Immature natural killer cell (primary cell): ENCODE measurements at places on chromosomes 4 and X.

- DNase-seq = no peak
Observed at GRCh38 chr4:9735515-9735914, 45.9 kb upstream of the DRD5 start.

DNA sequence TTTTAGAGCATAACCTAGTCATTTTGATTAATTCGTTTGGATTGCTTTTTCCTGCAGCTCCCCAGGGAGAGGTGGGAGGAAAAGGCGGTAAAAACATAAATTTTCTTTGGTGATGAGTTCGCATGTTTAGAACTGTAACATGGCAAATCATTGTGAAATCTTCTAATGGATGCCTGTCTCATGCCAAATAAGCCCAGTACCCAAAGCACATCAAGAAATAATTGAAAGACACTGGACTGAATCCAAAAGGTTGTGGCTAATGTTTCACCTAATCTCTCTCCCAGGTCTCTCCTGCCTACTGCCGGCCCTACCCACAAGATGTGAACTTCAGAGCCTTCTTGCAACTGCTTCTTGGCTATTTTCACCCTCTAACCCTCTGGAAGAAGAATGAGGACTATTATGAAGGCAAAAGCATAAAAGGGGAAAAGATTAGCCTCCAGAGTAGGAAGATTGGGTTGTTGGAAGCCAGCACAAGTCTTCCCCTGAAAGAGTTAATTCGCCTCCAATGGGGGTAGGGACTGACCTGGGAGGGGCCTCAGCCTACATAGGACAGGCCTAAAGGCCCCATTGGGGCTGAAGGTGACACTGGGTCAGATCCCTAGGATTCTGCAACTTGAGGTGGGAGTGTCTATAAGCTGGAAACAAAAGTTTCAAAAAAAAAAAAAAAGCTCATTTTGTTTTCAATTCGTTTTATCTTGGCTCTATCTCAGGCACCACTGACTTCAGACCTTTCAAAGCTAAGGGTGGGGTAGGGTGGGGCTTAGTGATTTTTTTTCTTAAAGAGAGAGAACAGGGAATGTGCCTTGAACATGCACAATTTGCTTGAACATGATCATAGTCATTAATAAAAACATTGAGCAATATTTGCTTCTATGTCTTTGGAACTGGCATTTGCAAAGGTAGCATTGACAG is 278.6 kb upstream of the KLF3 start:
- no peak for DNase-seq

DNA sequence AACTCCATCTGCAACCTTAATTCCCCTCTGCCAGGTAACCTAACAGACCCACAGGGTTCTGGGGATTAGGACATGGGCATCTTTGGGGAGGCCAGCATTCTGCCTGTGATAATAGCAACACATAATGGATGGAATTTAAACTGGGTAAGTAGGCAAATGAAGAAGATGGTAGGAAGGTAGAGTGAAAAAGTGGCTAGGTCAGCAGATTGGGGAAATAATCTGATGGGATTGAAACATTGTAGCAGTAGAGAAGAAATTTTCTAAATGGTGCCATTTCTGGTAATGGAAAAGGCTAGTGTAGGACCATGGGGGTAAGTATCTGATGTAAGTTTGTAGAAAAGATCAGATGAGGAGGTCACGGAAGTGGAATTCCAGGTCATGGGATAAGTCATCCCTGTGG is 3.0 kb upstream of the CT47C1 start:
- DNase-seq = no peak

DNA sequence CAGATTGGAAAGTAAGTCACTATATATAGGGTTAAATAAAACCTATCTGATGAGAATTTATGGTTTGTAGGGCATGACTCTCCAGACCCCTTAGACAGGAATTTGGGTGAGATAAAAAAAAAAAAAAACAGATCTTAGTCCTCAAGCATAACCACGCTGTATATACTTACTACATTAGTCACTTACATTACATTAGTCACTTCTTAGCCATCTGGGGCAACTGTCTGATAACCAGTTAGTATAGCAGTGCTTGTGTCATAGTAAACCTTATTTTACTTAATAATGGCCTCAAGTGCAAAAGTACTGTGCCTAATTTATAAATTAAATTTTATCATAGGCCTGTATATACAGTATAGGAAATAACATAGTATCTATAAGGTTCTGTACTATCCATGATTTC is 60.2 kb upstream of the RPS6KA6 start:
- no peak for DNase-seq

DNA sequence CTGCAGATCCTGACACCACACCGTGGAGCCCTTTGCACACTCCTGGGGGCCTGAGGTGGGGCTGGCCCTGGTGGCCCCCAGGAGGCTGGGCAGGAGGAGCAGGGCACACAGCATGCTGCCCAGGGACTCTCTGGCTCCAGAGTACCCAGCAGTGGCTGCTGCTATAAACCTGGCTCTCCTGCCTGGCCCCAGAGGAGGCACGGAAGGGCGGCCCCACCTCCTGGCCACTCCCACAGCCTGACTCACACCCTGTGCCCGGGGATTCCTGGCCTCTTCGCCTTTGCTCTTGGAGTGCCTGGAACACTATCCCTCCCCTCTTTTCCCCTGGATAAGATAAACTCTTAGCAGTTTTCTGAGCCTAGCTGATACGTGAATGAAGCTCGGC is at the start of gene PSAPL1:
Gene PSAPL1, minus strand, starts transcription at position 165 of the 385 bp plus-strand sequence. Its CDS starts 51 bp downstream, at position 114.
- no peak for DNase-seq

- no peak for DNase-seq
Observed at GRCh38 chr4:138405934-138406567, 163.9 kb upstream of the SLC7A11 start.

- no peak for DNase-seq
Observed at GRCh38 chrX:152632445-152633097, 5.1 kb upstream of the GABRQ start.

DNA sequence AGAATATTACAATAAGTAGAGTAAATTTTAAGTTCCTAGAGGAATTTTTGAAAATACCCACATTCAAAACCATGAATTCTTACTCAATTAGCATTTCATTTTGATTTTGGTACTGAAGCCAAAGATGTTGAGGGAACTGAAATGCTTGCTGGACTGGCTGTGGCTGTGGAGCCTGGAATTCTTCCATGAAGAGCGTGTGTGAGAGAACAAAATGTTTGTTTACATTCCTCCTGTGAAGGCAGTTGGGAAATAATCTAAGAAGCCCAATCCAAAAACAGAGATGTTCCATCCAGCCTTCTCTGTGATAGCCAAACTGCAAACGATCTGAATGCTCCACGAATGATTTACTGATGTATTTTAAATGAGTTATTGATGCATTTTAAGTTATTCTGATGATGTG is 3.8 kb upstream of the ADH1B start:
- DNase-seq = no peak

DNA sequence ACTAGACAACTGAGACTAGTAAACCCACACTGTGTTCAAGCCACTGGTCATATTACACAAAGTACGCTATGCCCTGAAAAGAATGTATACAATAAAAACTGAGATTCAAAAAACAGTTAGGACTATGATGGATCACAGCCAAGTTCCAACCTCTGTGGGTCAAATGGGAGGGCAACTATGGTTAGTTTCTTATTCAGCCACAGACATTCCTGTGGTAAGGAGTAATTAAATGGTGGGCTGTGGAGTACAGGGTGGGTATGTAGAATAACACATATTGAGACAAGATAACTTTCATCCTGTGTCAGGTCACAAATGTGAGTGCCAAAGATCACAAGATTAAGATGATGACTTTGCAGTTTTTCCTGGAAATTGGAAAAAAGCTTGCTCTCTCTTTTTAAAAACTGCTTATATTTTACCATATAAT is 167.2 kb downstream of the NPNT start:
- no peak for DNase-seq

GRCh38 chr4:167955006-167955405 is 137.3 kb upstream of the ANXA10 start:
- no peak for DNase-seq

GRCh38 chr4:154107337-154107736 is 318.5 kb upstream of the SFRP2 start:
- no peak for DNase-seq

DNA sequence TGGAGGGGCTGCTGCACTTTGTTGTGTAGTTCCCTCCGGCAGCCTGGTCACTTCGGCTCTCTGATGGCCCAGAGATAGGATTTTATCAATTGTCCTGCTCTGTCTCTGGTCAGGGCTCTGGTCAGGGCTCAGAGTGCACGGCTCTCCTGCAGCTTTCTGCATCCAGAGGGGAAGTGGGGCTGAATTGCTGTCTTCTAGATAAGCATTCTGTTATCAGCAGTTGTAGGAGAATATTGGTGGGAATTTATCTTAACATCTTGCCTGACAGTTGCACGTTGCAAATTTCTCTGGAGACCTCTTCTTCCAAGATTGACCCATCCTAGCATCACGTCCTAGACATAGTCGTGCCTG is 62.8 kb downstream of the FAM193A start:
- no peak for DNase-seq

DNA sequence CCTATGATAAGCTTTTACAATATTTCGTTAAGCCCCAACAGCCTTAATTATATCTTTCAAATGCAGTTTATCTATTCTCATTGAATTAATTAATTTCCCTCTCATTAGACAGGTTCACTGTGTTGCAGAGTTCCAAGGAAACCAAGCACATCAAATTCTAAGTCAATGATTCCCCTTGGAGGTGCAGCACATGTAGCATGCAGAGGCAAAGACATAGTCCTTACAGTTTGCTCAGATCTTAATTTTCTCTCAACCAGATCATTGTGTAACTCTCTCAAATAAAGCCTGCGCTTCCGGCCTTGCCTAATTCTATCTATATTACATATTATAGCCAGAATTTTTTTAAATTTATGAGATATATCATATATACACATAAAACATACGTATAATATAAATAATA is 205.4 kb downstream of the GRIA2 start:
- DNase-seq = no peak

GRCh38 chrX:10578527-10578926 is 41.9 kb downstream of the MID1 start:
- no peak for DNase-seq

GRCh38 chrX:24426340-24426913 is 38.7 kb upstream of the PDK3 start:
- peak; percentile 28 for DNase-seq

- no peak for DNase-seq
Observed at GRCh38 chr4:13108096-13108495, 376.0 kb downstream of the RAB28 start.

DNA sequence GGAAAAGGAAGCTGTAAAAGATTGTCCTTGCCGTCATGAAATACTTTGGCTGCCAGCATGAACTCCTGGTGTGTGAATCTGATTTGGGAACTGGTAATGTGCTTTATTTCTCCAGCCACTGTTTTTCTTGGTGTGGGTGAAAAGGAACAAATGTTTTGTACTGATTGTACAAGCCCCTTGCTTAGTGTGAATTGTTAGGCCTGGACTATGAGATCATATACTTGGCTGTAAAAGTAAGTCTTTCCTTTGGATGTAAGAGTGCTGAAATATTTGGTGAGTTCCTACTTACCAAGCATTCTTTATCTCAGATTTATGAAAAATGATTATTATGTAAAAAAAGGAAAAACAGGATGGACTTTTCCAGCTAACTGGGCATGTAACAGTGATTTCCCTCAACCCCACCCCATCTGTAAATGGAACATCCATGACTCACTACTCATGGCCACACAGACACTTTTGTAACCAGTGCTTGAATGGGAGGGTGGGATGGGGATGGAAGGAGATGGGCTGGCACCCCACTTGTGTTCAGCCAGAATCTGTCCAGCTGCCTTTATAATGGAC is 6.3 kb downstream of the FNIP2 start:
- no peak for DNase-seq

DNA sequence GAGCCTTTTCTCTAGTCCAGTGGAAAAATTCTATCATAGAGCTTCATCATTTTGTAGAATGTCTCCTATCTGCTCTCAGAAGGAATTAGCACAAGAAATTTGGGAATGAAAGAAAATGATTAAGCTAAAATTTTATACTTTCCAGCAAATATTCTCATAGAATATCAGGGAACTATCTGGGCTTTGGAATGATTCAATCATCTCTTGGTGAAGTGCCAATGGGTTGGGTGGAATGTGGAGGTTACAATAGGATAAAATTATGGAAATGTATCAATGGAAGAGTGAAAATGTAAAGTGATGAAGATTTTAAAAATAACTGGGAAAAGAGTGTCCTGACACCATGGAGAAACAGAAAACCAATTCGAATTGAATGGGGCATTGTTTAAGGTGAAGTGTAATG is 119.0 kb upstream of the MID1 start:
- DNase-seq = no peak

DNA sequence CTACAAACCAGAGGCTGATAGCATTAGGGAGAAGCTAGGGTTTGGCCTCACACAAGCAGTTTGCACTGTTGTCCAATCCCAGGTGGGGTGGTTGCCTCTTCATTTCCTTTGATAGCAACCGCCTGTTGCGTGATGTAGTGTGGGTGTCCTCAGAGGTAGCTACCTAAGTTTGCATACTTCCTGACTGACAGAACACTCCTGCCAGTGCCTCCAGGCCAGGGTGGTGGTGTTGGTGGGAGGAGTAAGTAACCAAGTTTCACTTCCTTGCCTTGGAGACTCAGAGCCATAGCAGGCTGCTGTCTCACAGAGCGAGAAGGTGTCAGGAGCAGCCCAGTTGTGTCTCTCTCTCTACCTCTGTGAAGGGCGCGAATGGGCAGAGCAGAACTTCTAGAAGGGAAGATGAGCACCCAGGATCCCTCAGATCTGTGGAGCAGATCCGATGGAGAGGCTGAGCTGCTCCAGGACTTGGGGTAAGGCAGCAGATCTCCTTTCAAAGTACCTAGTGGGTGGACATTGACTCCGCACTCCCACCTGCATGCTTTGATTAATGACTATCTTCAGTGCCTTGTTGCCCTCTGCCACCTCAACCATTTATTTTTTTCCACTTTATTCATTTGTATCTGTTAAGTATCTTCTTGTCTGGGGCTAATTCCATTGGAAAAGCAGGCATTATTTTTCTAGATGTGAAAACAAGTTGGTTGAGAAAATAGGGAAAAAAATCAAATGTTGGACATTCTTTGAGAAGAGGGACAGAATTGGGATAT is at the start of gene DAPP1:
Gene DAPP1, plus strand, starts transcription at position 283 of the 764 bp plus-strand sequence. Its CDS starts 87 bp downstream, at position 370.
- peak; percentile 71 for DNase-seq

GRCh38 chr4:80069837-80070731 is 2.9 kb downstream of the ANTXR2 start:
- no peak for DNase-seq

DNA sequence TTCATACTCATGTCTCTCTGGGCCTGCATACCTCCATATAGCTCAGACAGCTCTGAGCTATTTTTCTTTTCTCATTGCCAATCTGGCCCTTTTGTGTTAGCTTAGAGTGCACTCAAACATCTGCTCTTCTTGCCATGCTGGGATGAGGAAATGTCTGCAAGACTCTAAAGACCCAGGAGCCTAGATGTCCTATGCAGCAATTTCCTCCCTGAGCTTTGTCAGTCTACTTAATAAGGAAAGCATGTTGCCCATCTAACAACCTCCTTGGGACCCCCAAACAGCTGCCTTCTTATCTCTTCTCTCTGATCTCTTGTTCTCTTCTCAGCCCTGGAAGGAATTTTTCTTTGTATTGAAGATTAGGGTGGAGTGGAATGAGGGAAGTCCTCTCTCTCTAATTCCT is 69.2 kb downstream of the UCHL1 start:
- no peak for DNase-seq

GRCh38 chr4:176882206-176882605 is 89.5 kb upstream of the VEGFC start:
- no peak for DNase-seq
